ENCODE measurements at places on chromosomes 2 and 18.
A peak's percentile ranks its signal among the peaks of the same experiment; 100 is the strongest.

DNA sequence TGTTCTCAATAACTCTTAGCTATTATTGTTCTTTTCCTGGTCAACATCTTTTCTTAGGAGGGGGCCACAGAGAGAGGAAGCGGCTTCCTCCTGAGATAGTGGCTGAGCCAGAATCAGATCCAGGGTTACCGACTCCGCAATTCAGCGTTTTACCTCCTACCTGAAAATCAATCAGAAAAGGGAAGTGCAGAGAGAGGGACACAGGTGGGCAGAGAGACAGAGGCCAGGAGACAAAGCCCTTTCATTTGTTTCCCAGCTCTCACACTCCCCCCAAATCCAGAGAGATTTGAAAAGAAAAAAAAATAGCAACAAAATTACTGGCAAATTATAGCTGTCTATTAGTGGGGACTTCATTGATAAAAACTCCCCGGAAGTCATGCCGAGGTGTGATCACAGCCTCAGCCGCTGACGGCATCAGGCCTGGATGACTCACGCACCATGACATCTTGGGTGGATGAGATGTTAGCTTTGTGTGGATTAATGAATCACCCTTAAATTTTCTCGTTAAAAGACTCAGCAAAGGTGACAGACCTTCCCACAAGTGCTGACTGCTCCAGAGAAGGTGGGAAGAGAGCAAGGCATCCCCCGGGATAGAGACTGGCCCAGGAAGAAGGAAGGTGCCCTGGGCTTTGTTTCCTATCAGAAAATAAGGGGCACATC is 120.7 kb downstream of the LOXHD1 start:
- no peak for DNase-seq

DNA sequence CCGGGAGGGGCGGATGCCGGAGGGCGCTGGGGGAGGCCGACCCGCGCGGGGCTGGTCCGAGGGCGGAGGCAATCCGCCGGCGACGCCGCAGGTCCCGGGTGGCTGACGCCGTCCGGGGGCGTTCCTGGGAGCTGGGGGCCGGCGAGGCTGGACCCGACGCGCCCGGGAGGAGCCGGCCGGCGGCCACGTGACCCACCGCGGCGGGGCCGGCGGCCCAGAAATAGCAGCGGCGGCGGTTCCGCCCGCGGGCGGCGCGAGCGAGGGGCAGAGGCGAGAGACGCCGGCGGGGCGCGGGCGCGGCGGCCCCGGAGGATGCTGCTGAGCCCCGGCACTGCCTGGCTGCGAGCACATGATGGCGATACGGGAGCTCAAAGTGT is at the start of gene RAB31:
Gene RAB31 (plus strand): TSS at position 245 of the 377 bp plus-strand sequence. CDS start 105 bp downstream, at position 350.
- peak; percentile 54 for DNase-seq

DNA sequence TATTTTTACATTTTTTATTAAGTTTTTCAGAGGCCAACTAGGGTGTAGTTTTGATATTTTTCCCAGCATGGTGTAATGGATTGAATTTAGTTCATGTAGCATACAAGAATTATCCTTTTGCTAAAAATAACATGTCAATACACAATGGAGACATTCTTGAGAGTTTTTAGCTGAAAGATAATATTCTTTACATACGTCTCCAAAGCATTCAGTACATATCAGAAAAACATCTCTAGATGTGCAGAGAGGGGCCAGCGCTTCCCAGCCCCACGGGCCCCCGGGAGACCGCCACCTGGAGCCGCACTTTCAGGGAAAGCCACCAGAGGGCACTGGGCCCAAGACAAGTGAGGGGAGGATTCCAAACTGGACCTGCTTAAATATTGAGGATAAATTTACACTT is 499.4 kb downstream of the GALR1 start:
- DNase-seq: no peak

- no peak for DNase-seq
Observed at GRCh38 chr2:28667261-28667660, 84.4 kb upstream of the PPP1CB start.

- DNase-seq: peak; percentile 83
Observed at GRCh38 chr2:126714191-126714965, 58.4 kb downstream of the GYPC start.

GRCh38 chr2:230908092-230908594 is 16.9 kb downstream of the GPR55 start:
- DNase-seq: peak; percentile 56

DNA sequence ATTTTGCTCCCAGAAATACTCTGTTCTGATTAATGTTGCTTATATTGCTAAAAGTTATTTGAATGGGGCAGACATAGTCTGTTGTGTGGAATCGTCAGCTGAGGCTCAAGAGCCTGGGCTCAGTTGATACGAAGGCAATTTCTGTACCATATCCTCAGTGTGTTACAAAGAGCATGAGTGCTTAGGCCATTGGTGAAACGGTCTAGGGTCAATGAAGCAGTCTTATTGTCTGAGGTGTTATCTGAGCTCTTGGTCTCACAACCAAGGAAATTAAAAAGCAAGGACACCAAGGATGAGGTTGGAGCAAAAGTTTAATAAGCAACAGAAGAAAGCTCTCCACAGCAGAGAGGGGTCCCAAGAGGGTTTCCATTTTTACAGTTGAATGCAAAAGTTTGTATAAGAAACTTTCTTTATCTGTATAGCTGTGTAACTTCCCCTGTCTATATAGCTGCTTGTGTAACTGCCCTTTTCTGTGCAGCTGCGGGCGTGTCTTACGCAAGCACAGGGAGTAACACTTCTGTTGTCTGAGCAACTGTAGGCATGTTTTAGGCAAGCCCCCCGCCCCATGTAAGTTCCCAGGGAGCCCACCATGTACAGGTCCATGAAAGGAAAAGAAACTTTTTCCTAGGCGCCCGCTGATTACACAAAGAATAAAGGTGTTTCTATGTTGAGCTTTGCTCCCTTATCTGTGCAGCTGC is 40.6 kb upstream of the DSC1 start:
- DNase-seq: no peak

DNA sequence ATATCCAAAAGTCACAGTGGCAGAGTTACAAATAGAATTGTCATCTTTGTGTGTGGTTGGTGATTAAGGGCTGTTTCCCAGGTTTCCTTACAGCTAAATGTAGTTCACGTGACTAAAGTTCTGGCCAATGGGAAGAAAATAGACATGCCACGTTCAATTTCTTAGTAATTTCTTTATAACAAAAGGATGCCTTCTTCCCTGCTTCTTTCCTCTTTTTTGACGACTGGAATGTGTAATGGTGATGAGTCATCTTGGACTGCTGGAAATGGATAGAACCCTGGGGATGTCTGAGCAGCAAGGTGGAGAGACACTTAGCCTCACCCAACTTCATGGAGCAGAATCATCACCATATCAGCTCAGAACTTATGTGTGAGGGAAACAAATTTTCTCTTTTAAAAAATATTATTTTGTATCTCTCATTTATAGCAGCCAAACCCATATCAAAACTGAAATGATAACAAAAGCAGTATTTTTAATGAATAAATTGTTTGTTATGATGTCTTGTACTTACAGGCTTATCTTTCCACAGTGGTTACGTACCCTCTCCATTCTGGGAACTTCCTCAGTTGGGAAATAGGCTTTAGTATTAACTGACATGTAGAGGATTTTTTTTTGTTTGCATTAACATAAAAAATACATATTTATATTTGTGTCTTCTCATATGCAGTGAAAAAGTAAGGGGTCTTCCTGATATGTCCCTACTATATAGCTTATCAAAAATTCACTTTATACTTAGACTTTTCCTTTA is 91.1 kb upstream of the CDH2 start:
- no peak for DNase-seq

GRCh38 chr2:3876685-3877084 is 173.3 kb downstream of the DCDC2C start:
- no peak for DNase-seq

DNA sequence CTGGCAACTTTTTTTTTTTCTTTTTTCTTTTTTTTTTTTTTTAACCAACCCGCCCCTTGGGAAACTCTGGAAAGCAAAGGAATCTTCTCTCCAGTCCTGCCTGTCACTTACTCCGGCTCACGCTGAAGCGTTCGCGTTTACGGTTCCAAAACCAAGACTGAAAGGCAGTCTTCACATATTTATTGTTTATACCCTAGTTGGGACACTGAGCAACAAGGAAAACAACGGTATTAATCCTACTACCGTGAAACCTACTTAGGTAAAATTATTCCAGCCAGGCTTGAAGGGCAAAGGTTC is 125.4 kb downstream of the OSBPL1A start:
- DNase-seq: no peak

DNA sequence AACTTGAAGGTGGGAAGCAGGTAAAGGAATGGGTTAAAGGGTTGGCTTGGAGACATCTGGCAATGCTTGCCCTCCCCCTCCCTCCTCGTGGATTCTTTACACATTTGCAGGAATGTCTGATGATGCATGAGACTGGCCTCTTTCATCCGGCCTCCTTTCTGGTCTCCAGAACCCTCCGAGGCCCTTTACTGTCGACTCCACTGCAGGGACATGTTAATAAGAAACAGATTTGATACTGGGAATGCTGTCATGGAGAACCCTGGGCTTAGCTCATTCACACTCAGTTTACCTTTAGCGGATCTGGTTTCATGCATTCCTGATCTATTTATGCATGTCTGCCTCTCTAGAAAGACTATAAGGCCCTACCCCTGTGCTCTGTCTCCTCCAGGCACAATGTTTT is 238.7 kb downstream of the TGIF1 start:
- DNase-seq: no peak

DNA sequence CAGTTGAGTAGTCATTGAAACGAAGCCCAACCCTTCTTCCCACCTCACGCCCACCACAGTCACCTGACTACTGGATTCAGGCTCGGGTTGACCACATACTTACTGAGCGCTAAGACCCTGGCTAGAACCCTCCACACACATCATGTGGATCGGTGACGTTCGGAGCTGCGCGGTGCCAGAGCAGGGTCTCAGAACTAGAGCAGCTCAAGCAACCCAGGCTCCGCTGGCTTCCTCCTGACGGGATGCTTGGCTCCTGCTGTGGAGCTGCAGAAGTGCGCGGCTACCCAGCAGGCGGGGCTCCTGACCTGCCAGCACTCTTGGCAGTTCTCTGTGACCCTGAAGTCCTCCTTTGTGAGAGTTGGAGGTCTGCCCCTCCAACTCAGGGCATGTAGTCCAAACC is 90.6 kb upstream of the MBOAT2 start:
- no peak for DNase-seq

- peak; percentile 86 for DNase-seq
Observed at GRCh38 chr2:157784169-157784822, 91.8 kb downstream of the ACVR1 start.

- DNase-seq: peak; percentile 91
Observed at GRCh38 chr2:121151311-121152109, 133.5 kb downstream of the TFCP2L1 start.

DNA sequence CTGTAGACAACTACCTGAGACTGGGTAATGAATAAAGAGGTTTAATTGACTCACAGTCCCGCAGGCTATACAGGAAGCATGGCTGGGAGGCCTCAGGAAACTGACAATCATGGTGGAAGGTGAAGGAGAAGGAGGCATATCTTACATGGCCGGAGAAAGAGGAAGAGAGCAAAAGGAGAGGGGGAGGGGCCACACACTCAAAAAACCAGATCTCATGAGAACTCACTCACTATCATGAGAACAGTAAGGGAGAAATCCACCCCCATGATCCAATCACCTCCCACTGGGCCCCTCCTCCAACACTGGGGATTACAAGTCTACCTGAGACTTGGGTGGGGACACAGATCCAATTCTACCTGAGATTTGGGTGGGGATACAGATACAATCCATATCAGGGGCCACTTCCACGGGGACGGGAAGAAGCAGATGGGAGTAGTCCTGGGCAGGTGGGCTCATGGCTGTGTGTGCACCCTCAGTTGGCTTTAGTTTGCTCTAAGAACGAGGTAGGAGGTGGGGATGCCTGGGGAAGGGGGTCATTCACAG is 9.9 kb downstream of the MAB21L4 start:
- no peak for DNase-seq

DNA sequence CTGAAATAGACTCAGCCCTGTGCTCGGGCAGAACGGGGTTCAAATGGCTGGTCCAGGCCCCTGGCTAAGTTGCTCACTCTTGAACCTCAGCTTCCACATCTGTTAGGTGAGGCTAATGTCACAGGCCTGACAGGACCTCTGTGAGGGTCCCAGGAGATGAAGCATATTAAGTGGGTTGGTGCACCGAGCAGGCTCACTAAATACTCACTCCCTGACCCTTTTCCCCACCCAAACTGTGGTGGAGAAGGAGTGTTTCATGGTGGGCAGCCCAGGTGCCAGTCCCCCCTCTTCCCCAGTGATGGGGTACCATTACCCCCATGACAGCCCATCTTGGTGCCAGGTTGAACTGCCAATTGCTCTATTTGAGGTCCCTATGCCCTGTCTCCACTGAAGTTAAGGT is 286.0 kb downstream of the MYCN start:
- no peak for DNase-seq

GRCh38 chr2:110851531-110851930 is 119.2 kb downstream of the ACOXL start:
- DNase-seq: no peak

GRCh38 chr2:55092439-55092838 is 42.2 kb upstream of the RTN4 start:
- no peak for DNase-seq

GRCh38 chr18:46877329-46877987 is 39.8 kb downstream of the PIAS2 start:
- no peak for DNase-seq

- DNase-seq: no peak
Observed at GRCh38 chr2:218708086-218708485, 2.5 kb upstream of the TTLL4 start.

DNA sequence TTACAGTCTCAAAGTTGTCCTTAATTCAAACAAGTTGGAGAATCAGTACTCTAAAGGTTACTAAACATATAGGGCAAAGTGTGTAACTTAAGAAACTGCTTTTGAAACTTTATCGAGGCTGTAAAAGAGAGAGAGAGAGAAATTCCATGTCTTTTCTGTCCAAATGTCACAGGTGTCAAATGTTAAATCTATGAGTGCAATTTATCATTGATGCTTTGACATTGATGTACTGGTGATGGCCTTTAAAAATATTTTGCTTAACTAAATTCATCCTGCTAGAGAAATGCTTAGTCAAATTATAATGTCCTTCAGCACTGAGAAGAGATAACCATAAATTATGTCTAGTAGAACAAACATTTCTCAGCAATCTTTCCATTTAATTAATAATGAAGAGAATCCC is 1602.1 kb upstream of the TMEFF2 start:
- no peak for DNase-seq

DNA sequence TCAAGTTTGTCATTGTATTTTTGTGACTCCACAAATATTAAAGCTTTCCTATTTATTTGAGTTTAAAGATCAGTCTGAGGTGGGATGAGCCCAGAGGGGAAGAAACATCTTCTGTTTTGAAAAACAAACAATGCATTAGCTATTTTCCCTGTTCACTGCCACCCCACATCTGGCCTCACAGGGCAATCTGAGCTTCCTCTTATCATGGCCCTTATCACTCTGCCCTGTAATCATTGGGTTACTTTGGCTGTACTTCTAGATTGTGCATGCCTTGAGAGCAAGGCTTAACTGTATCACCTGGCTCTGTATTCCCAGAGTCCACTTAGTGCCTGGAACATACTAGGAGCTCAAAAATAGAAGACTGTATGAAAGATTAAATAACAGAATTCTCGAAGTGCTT is 241.6 kb upstream of the NT5C1B start:
- DNase-seq: no peak

GRCh38 chr2:71492112-71492511 is 38.8 kb downstream of the DYSF start:
- no peak for DNase-seq

- DNase-seq: no peak
Observed at GRCh38 chr2:170887896-170888295, 41.2 kb upstream of the GORASP2 start.

- DNase-seq: no peak
Observed at GRCh38 chr2:133166031-133166430, 402.2 kb downstream of the NCKAP5 start.

- DNase-seq: no peak
Observed at GRCh38 chr18:74291472-74291770, 342 bp downstream of the CYB5A start.

Measured in lower leg skin (tissue), 4 donors.